ENCODE measurements at places on chromosomes 13 and 19.

DNA sequence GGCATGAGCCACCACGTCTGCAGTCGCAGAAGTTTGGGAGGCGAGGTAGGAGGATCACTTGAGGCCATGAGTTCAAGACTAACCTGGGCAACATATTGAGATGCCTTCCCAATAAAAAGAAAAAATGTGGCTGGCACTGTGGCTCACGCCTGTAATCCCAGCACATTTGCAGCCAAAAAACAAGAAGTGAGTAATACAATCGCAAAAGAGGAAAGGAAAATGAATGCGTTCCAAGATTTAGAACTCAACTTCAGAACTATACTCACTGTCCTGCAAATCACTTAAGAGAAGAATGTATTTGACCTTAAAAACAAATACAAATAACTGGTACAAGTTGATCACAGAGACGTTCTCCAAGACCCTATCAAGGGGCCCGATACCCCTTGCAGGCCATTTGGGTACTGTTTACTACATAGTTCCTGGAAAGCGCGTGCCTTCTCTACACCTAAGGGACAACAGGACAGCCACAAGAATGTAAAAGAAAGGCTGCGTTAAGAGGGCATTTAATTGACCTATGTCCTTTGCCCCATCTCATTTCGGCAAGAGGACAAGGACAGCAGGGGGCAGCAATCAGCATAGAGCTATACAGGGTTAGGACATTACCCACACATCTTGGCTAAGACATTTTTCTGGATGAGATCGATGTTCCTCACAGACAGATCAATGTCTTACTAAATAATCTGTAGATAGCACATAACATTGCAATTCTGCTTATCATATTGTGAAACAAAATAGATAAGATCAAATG is 41.3 kb downstream of the FLT3 start:
- no peak for DNase-seq

- no peak for DNase-seq
Measured at GRCh38 chr13:41928323-41928722, 32.6 kb downstream of the VWA8 start.

DNA sequence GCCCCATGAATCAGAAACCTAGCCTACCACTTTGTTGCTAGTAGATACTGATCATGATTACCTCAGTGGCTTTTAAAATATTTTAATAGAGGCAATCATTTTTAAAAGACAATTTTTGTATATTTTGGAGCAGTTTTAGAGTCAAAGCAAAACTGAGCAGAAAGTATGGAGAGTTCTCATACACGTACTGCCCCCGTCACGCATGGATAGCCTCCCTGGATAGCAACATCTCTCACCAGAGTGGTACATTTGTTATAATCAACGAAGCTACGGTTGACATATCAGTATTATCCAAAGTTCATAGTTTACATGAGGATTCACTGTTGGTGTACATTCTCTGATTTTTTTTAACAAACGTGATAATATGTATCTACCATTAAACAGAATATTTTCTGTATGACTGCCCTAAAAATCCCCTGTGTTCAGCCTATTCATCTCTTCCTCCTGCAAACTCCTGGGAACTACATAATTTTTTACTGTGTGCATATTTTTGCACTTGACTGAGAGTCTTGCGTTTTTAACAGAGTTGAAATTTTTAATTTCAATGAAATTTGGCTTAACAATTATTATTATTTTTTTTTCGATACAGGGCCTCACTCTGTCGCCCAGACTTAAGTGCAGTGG is 1436.8 kb upstream of the PCDH9 start:
- no peak for DNase-seq

- DNase-seq, result peak; percentile 58
Measured at GRCh38 chr13:31742097-31742734, 2.9 kb downstream of the RXFP2 start.

DNA sequence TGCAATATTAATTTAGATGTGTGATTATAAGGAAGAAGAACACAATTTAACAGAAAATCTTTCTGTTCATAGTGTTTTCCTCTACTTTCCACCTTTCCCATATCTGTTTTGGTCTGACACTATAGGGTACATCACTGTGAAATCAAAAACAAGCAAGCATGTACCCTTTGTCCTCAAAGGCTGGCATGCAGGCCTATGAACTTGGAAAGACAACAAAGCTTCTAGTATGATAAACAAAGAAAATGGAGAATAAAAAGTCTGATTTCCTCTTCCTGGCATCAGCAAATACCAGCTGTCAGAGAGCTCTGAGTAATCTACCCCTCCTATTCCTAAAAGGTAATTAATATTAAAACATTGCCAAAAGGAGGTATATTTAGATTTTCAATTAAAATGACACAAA is 5.6 kb upstream of the NEK3 start:
- no peak for DNase-seq

Data from hypothalamus (tissue), 51 donors.